ENCODE measurements at places on chromosomes 3 and 15.

DNA sequence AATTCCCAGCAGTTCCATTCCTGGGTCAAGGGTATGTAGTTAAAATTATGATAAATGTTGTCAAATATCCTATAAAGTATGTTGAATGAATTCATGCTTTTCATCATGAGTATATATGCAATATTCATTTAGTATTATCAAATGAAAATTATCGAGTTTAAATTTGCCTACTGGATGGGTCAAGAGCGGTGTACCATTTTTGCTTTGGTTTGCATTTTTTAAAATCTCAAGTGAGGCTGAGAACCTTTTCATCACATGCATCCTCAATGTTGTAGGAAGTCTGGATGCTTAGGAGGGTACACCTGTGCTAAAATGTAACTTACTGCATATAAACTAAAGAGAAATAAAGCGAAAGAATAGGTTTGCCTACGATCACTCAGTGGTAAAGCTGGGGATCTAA lies 95.5 kb upstream of the MYO5C start:
- DNase-seq = no peak

DNA sequence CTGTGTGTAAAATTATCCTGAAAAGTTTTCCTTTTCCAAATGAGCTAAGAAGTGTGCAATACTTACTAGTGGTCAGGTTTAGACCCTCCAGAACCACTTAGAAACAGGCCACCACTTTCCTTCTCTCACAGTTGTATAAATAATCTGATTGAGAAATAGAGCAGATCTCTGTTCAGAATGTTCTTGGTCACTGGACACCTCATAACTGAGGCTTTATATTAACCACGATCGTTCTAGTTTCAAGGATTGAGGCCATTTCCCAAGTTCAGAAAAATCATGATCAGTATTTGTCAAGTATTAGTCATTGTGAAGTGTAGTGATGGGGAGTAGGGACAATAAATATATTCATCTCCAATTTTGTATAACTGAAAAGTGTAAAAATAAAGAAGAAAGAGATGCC lies 1.0 kb upstream of the MAP3K13 start:
- peak; percentile 56 for DNase-seq

GRCh38 chr3:143958966-143959365 lies 12.7 kb upstream of the DIPK2A start:
- DNase-seq = no peak

DNA sequence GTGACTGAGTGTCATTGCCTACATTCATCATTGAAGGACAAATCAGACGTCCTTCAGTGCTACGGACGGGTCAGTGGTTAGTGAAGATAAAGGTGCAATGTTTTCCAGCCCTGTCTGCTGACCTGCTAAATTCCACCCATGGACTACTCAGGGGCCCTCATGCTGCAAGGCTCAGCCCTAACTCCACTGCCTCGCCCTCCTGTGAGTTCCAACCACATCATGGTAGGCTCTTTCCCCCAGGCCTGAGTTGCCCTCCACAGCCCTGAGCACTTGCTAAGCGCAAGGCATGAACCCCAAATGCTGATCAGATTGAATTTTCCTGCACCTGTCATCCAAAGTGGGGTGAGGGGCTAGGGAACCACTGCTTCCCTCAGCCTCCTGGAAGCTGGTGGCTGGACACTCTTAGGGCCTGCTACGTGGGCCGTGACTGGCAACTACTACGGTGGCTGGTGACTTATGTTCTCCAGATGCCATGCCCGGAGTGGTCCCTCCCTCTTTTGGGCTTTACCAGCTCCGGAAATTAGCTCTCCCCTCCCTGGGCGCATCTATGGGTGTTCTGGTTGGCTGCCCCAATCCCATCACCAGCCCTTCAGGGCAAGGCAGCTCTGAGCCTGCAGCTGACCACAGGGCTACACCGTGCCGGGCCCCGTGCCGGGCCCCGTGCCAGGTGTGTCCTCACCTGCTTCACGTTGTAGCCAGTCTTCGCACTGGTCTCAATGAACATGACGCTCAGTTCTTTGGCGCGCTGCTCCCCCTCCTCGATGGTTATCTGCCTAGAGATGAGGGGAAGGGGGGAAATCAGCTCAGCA lies 32.1 kb downstream of the SRPRB start:
- DNase-seq = no peak

DNA sequence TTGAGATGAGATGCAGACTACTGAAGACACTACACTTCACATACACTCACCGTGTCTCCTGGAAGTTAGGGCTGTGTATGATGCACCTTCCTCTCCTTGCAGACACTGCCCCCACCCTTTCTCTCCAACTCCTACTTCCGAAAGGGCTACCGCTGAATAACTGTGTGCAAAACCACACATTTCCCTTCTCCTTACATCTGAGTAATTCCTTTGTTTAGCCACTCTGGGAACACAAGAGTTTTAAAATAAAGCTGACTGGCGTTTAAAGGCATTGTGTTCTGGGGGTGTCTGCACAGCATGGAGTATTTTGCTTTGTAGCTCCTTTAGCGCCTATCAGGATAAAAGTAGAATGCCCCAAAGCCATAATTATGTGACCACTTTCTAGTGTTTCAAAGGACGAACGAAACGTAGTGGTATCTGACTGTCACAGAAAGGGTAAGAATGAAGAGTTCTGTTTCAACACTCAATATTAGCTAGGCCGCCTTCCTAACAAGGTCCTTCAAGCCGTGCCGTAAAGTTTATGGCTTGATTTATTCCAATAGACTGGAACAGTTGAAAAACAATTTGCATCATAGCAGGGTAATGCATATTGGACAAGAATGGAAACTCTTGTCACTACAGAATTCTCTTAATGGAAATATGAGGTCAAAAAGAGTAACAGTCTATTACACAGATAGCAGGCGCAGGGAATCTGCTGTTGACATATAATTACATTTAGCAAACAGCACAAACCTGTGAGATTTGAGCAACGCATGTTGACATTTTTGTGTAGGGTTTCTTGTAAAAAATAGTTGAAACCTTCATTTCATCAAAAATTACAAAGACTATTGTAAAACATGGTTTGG lies 619.9 kb downstream of the FOXP1 start:
- no peak for DNase-seq

GRCh38 chr3:10553591-10554235 lies 48.3 kb upstream of the ATP2B2 start:
- no peak for DNase-seq

- DNase-seq = peak; percentile 84
Observed at GRCh38 chr15:59200560-59200959, 6.1 kb upstream of the LDHAL6B start.

GRCh38 chr3:71244153-71244825 lies 339.2 kb downstream of the FOXP1 start:
- no peak for DNase-seq

All from ELR (cell line).